ENCODE measurements at places on chromosomes 12 and 14. TPM values are rescaled to one million over a fixed set of nuclear protein-coding genes. Genes with fewer than 3 reads are reported as not detected.

Gene CCDC198
- total RNA-seq, result not detected

Gene POTEG
- total RNA-seq, result not detected

Gene TPPP2
- total RNA-seq, result not detected

Gene PNP
- 74.8 TPM for total RNA-seq

Gene RAPGEF3
- 9.5 TPM for total RNA-seq

Gene SLC35F4
- total RNA-seq, result not detected

Gene BDKRB2
- total RNA-seq, result 18.7 TPM

Gene RTRAF
- total RNA-seq, result 140 TPM

Gene JAG2
- total RNA-seq, result 5.7 TPM

Gene P2RX2
- total RNA-seq, result 0.19 TPM

Gene TMEM117
- total RNA-seq, result 12.3 TPM

Gene PZP
- total RNA-seq, result 0.07 TPM

Gene VRTN
- not detected for total RNA-seq

Gene B4GALNT1
- total RNA-seq, result 2.2 TPM

Gene NEK9
- total RNA-seq, result 49.9 TPM

Gene DCN
- 315 TPM for total RNA-seq

Gene EML1
- 5.4 TPM for total RNA-seq
